ENCODE measurements at places on chromosomes 12 and 14.

GRCh38 chr12:85798122-85798521, 38.1 kb downstream of the RASSF9 start:
- DNase-seq, result no peak

- DNase-seq, result no peak
Observed at GRCh38 chr12:131311764-131312163, 358.1 kb downstream of the ADGRD1 start.

DNA sequence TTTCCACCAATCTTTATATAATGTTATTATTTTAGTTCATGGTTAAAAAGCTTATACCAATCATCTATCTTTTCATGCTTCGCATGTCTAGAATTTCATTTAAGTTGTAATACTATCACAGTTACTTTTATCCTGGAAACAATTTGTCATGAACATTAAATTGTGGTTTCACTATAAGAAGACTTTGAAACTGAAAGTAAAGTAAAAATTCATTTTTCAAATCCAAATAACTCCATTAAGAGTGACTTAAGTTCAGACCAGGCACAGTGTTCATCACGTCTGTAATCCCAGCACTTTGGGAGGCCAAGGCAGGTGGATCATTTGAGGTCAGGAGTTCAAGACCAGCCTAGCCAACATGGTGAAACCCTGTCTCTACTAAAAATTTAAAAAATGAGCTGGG, 12.4 kb downstream of the ESR2 start:
- DNase-seq, result no peak

- no peak for DNase-seq
Observed at GRCh38 chr14:80634106-80634758, 307.3 kb downstream of the CEP128 start.

- no peak for DNase-seq
Observed at GRCh38 chr12:74953697-74954096, 255.9 kb downstream of the KCNC2 start.

All from stimulated activated naive CD8-positive, alpha-beta T cell treated with anti-CD3 and anti-CD28 coated beads, Interleukin-15, amount 100 ng/mL, for 72 hours (primary cell).